Fibroblast of mammary gland (primary cell): ENCODE measurements at places on chromosomes 1 and 21.

- DNase-seq: no peak
These were observed 11.2 kb downstream of the URB1 start for GRCh38 chr21:32381571-32381970.

GRCh38 chr21:32523988-32524719 lies 61.2 kb downstream of the TCP10L start:
- peak; percentile 90 for DNase-seq

GRCh38 chr21:40803101-40803500 lies 43.9 kb downstream of the DSCAM start:
- DNase-seq: no peak

- peak; percentile 83 for DNase-seq
These were observed 6.1 kb upstream of the EPHB2 start for GRCh38 chr1:22704440-22705067.

- DNase-seq: peak; percentile 41
These were observed 20.7 kb upstream of the HAO2 start for GRCh38 chr1:119347858-119348257.

- DNase-seq: no peak
These were observed 140.6 kb upstream of the SAMSN1 start for GRCh38 chr21:14686466-14687267.

DNA sequence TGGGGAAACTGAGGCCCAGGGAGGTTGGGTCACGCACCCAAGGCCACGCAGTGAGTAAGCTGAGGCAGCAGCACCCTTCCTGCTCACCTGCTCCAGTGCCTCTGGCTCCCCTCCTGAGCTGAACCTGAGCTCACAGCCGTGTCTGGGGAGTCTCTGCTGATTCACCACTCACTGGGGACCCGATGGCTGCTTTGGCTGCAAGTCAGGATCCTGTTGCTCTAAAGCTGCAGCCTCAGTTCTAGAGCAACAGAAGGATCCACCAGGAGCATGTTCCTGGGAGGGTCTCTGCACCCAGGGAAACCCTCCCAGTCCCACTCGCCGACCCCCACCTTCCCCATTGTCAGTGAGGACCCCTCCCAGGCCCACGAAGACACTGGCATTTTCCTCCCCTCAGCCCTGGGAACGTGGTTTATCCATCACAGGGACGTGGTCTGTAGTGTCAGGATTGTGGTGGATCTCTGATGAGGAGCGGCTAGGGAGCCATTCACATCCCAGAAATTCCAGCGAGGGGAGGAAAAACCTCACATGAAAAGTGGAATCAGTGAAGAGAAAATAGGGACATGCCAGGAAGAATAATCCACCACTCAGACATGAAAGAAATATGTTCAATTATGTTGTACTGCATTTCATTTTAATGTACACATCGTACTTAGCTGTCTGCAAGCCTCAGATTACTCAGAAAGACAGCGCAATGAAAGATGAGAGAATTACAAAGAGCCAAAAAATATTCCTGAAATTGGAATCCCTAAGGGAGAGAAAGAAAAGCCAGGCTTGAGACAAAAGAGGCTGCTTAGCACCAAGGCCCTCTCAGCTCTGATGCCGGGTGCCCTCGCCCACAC lies 447.2 kb downstream of the MATN1 start:
- DNase-seq: no peak

GRCh38 chr1:59165353-59165752 lies 131.5 kb upstream of the FGGY start:
- DNase-seq: peak; percentile 40
